ENCODE measurements at places on chromosomes 5 and 9.

DNA sequence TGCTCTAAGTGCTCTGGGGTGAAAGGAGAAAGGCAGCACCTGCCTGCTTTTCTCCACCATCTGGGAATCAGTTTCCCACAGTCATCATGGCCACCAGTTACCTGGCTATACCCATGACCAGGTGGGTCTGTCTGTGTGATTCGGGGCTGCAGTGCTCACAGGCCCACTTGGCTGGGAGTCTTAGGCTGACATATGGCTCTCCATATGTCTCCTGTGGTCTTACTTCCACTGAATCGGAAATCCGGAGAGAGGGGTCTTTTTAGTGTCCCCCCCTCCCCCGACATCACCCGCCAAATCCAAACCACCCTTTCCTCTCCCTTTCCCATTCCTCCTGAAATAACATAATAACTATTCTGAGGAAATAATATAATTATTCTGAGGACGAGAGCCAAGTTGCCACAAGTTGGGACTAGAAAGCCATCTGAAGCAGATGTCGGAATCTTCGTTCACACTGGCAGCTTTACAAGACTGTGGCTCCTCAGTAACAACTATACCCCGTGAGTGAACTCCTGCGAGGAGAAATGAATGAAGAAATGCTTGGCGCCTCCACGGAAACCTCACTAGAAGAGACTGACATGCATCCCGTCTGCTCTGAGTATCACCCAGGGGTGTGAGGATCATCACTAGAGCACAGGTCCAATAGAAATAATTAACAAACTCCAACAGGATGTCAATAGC is 143.4 kb downstream of the MYO10 start:
- DNase-seq = no peak

GRCh38 chr5:149211566-149211965 is 60.1 kb upstream of the AFAP1L1 start:
- DNase-seq = no peak

DNA sequence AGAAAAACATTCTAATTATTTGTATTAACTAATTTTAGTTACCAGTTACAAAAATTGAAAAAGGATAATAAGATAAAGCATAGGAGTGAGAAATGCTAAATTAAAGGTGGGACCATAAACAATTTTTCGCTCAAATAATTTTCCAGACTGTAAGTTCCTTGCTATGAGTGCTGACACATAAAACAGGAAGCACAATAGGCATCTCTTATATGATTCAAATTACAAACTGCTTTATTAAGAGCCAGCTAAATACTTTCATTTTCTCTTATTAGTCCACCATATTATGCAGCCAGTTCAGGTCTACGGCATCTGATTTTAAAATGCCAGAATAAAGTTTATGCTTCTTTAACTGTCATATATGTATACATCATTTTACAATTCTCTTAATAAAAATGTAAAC is 4.4 kb downstream of the RC3H2 start:
- DNase-seq = no peak

GRCh38 chr9:32161720-32162119 is 222.7 kb upstream of the ACO1 start:
- DNase-seq = no peak

GRCh38 chr5:160926428-160926827 is 74.4 kb upstream of the ATP10B start:
- no peak for DNase-seq

- DNase-seq = no peak
Observed at GRCh38 chr5:138975098-138975847, 100.1 kb upstream of the LRRTM2 start.

DNA sequence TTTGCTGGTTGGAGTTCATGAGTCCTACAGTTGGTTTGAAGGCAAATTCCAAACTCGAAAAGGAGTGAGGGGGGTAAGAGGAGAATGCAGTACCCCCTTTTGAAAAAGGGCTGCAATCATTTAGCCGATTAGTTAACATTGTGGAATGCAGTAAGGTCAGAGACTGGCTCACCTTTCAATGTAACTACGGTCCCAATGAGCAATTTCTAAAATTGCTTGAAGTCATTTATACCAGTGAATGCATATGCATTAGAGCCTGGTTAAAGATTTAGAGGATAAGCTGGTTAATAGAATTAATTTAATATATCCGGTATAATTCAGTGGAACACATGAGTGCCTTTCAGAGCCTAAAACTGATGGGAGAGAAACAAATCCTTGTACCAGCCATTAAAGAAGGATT is 172.6 kb upstream of the PAPPA start:
- no peak for DNase-seq

GRCh38 chr9:94928691-94929368 is 202.3 kb downstream of the AOPEP start:
- no peak for DNase-seq

DNA sequence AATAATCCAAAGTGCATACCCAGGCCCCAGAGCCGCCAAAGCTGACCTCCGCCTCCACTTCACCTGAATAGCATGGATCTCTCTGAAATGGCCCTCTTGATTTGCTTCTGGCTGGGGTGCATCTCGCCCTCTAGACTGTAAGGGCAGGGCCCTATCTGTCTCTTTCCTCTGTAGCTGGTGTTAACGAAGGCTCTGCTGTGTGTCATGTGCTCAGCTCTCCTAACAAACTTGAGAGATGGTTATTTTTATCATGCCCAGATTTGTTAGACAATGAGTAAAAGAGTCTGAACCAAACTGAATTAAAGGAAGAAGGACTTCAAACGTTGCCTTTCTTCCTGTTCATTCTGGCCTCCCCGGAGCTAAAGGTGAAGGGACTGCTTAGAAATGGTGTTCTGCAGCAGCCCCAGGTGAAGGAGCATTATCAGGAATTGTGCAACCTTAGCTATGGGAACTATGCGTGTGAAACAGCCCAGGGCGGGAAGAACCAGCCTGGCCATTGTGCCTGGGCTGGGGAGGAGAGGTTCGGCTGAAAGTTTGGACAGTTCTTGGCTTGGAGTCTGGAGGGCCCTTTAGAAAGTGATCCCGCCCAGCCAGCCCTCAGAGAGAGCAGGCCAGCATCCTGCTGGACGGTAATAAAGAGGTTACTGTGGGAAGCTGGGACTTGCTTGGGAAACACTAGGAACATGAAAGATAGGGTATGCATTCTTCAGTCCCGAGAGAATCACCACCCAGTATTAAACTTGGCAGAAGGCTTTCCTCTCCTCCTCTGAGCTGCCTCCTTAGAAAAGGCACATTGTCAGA is 73.5 kb downstream of the WWC1 start:
- DNase-seq = no peak

GRCh38 chr9:104854613-104855012 is 73.3 kb downstream of the ABCA1 start:
- DNase-seq = no peak

DNA sequence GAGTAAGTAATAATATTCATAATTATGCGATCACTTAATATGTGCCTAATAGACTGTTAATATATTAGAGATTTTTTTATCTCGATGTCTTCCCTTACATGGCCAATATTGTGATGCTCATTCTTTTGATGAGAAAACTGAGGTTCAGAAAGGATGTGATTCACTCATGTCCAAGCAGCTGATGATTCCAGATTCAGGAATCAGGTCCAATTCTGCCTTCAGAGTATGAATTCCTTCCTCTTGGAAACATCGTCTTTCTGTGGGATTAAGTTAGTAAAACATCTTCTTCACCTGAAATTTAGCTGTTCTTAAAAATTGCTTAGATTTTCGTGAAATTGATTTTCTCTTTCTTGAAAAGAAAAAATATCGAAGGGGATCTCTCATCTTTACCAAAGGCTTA is 242.5 kb upstream of the RFX3 start:
- no peak for DNase-seq

- DNase-seq = no peak
Observed at GRCh38 chr9:131500939-131501541, 1.7 kb upstream of the POMT1 start.

- no peak for DNase-seq
Observed at GRCh38 chr9:84893419-84894128, 224.0 kb downstream of the NTRK2 start.

DNA sequence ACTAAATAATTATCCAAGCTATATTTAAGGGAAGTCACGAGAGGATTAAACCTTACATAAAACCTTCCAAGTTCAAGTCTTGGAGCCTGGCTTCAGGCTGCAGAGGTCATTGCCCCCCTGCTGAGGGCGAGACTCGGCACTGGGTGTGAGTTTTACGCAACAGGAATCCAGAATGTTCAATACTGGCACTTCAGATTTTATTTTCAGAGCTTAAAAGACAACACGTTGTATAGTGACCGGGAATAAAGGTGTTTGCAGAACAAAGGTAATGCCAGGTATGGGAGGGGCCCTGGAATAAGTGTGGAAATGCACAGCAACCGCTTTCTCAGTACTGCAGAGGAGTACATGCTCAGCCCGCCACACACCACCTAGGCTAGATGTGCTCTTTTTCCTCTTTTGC is 207.0 kb downstream of the GAPVD1 start:
- no peak for DNase-seq

DNA sequence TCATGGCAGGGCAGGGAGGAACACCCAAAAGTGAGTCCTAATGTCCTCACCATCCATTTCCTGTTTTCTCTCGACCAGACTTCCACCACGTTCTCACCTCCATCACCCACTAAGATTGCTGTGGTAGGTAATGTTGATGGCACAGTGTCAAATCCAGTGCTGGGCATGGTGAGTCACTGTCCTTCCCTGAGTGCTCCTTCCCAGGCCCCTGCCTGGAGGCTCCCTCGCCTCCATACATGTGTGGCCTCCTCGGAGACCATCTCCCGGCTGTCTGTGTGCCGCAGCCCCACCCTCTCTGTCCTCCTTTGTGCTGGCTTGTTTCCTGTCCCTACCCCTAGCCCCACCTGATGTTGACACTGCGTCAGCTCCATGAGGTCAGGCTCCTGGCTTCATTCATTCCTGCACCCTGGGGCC is 177.5 kb downstream of the SYK start:
- no peak for DNase-seq

DNA sequence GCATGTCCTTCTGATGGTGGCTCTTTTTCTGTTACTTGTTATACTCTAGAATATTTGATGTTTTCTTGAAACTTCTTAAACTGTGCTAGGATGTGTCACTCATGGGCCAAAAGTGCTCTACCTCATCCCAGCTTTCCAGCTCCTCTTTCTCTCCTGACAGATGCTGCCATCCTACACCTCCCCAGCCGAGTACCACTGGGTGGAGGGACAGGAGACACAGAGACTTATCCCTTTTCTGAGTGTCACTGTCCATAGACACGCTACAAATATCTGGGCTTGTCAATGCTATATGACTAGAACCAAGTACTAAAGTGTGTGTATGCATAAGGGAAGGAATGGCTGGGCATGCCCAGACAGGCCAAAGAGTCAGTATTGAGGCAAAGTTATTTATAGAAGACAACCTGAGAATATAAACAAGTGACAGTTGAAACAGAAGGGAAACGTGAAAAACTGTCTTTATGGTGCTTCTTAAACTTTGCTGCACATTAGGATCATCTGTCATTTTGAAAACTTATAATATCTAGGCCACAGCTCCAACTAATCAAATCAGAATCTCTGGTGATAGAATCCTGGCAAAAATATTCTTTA is 188.0 kb downstream of the CARTPT start:
- DNase-seq = no peak

DNA sequence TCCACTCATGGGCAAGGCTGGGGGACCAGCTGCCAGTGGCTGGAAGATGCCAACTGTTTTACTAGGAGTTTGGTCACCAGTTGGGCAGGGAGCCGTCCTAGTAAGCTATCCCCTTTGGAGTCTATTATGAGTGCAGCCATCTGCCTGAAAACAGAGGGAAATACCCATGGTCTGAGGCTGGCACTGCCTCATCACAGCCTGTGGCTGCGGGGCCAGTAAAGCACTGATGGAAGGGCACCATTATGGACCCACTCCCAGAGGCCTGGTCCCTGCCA is 187.2 kb upstream of the PANK3 start:
- no peak for DNase-seq

- DNase-seq = no peak
Observed at GRCh38 chr5:522899-523440, 1.3 kb downstream of the SLC9A3 start.

GRCh38 chr5:139418793-139419192 is 14.9 kb upstream of the SPATA24 start:
- DNase-seq = no peak

DNA sequence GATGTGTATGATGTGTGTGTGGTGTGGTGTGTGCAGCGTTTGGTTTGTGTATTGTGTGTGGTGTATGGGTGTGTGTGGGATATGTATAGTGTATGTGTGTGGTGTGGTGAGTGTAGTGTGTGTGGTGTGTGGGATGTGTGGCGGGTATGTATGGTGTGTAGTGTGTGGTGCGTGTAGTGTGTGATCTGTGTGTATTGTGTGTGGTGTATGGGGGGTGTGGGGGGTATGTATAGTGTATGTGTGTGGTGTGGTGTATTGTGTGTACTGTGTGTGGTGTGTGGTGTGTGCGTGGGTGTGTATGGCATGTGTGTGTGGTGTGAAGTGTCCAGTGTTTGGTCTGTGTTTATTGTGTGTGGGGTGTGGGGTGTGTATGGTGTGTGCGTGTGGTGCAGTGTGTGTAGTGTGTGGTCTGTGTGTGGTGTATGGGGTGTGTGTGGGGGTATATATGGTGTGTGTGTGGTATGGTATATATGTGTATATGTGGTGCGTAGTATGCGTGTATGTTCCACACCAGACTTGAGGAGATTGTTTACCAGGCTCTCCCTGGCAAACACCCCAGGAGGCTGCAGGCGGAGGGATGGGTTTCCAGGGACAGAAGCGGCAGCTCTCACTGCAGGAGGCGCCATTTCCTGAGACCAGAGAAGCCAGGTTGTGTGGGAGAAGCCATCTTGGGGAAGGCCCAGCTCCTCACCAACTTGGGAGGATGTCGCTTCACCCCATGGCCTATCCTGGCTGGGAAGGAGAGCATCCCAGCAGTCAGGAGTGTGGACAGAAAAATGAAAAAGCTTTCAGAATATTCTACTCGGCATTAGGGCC is 138.1 kb downstream of the NXNL2 start:
- DNase-seq = no peak

DNA sequence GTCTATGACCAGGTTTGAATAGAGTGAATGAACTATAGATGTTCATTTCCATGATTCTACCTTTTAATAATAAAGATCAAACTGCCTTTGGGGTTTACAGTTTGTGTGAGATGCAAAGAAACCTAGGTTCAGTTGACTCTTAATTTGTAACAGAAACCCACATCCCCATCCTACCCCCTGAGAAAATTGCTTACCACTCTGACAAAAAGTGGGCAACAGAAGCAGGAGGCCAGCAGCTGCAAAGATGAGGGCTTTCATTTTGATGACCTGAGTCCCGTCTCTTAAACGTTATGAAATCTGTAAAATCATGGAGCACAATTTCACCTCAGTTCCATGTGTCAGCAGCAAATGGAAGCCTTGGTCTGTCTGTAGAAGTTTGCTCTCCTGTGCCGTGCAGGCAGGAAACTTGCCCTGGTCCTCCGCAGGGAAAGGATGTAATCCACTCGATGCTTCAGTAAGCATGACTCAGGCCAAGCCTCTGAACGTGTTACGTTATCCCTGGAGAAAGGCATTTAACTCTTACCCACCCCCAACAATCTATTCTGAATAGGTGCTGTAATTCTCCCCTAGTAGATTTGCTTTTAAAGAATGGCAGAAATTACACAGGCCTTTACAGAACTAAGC is at the start of gene F2RL2:
Gene F2RL2, minus strand, starts transcription at position 431 of the 624 bp plus-strand sequence. Its CDS starts 173 bp downstream, at position 258.
- DNase-seq = no peak

GRCh38 chr5:72108202-72109061 is 1.2 kb downstream of the MAP1B start:
- DNase-seq = no peak

- DNase-seq = no peak
Observed at GRCh38 chr5:83488821-83489220, 17.3 kb downstream of the VCAN start.
